HepG2 (cell line): ENCODE measurements at places on chromosomes 11 and 22. TPM values are rescaled to one million over a fixed set of nuclear protein-coding genes. Genes with fewer than 3 reads are reported as not detected.

LYVE1 gene
- 0.81 and 1.4 TPM in 2 replicates for total RNA-seq

CCDC188 gene
- not detected in 2 replicates for total RNA-seq

ADAMTS15 gene
- 0.02 TPM in 1 of 2 replicates, not detected in the other for total RNA-seq

TTC36 gene
- total RNA-seq = 0.40 TPM in 1 of 2 replicates, not detected in the other

DEPDC7 gene
- 33.3 and 37.9 TPM in 2 replicates for total RNA-seq

ISX gene
- 1.8 and 3.0 TPM in 2 replicates for total RNA-seq

LDLRAD3 gene
- total RNA-seq = 0.34 and 0.60 TPM in 2 replicates

CCDC15 gene
- 4.6 and 6.5 TPM in 2 replicates for total RNA-seq

SCGB1D2 gene
- not detected in 2 replicates for total RNA-seq

ADAMTS8 gene
- not detected in 2 replicates for total RNA-seq

SNX32 gene
- total RNA-seq = 0.09 TPM in 1 of 2 replicates, not detected in the other

PHLDA2 gene
- 0.36 and 0.55 TPM in 2 replicates for total RNA-seq

BEST1 gene
- 0.09 TPM in 1 of 2 replicates, not detected in the other for total RNA-seq

CTSF gene
- total RNA-seq = not detected in 2 replicates

PLAAT4 gene
- total RNA-seq = 1.00 and 1.6 TPM in 2 replicates

CHADL gene
- total RNA-seq = 2.9 and 8.1 TPM in 2 replicates

KCNJ5 gene
- total RNA-seq = not detected in 2 replicates

B3GAT3 gene
- total RNA-seq = 8.4 and 21.3 TPM in 2 replicates

ACRV1 gene
- total RNA-seq = not detected in 2 replicates

SHANK3 gene
- 1.9 and 2.9 TPM in 2 replicates for total RNA-seq

GLB1L2 gene
- total RNA-seq = 0.27 and 0.69 TPM in 2 replicates

GPR83 gene
- total RNA-seq = 0.04 and 0.10 TPM in 2 replicates

SLC37A2 gene
- 1.8 and 4.6 TPM in 2 replicates for total RNA-seq

OR4D5 gene
- not detected in 2 replicates for total RNA-seq

ATP5MG gene
- total RNA-seq = 320 and 408 TPM in 2 replicates

MISFA gene
- total RNA-seq = 4.8 and 5.4 TPM in 2 replicates

LRRC75B gene
- total RNA-seq = 5.7 and 11.8 TPM in 2 replicates

TMEM191C gene
- 1.2 and 2.9 TPM in 2 replicates for total RNA-seq

ANO9 gene
- total RNA-seq = 1.5 and 8.9 TPM in 2 replicates

LINC01488 gene
- total RNA-seq = 0.14 and 0.58 TPM in 2 replicates

ADM gene
- 4.3 and 10.7 TPM in 2 replicates for total RNA-seq

SCUBE2 gene
- total RNA-seq = not detected in 2 replicates

MEN1 gene
- total RNA-seq = 15.3 and 20.5 TPM in 2 replicates
